ENCODE measurements at places on chromosomes 1 and 21. TPM values are rescaled to one million over a fixed set of nuclear protein-coding genes. Genes with fewer than 3 reads are reported as not detected.

- no peak for DNase-seq
Observed at GRCh38 chr1:237478842-237479241, 411.9 kb downstream of the ZP4 start.

GRCh38 chr1:3185896-3186525 is 117.0 kb downstream of the PRDM16 start:
- DNase-seq = no peak

Gene ESRRG
- 131 TPM for total RNA-seq

DNA sequence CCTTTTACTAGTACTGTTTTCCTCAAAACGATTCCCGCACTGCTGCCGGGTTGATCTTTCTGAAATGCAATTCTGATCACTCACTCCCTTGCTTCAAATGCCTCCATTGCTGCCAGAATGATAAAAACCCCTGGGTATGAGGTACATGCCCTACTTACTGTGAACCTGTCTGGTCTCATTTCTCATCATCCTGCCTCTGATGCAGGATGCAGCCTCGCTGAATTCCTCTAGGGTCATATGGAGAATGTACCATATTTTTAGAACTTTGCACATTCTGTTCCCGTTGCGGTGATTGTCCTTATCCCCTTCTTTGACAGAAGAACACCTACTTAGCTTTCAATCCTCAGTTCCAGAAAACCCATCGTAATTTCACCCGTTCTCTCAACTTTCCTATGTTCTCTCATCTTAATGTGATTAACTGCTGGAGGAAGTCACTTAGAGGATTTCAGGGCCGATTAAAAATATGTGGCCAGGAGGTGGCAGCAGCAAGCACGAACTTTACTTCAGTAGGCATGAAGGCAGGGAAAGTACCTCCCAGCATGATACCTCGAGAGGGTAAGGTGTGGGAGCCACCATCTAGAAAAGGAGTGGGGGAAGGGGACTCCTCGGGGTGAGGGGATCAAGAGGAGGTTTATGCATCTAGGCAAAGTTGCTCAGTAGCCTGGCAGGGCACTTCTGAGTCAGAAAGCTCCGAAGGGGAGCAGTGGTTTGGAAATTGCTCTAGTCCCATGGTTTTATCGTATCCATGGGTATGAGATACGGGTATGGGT is 361.5 kb upstream of the ZP4 start:
- DNase-seq = peak; percentile 7

DNA sequence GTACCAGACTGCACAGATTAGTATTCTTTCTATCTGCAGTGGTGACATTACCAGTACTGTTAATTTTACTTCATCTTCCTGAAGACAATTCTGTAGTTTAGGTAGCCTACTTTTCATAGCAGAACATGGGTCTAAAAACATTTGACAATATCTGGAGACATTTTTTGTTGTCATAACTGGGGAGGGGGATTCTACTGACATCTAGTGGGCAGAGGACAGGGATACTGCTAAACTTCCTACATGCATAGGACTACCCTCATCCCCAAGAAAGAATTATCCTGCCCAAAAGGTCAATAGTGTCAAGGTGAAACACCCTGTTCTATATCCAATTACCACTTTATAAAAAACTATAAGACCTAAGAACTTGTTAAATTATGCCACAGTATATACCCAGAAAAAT is 3.4 kb upstream of the ARHGAP29 start:
- no peak for DNase-seq

- peak; percentile 45 for DNase-seq
Observed at GRCh38 chr1:93576346-93576745, 105.3 kb downstream of the BCAR3 start.

Gene OLFML3
- 26.4 TPM for total RNA-seq

DNA sequence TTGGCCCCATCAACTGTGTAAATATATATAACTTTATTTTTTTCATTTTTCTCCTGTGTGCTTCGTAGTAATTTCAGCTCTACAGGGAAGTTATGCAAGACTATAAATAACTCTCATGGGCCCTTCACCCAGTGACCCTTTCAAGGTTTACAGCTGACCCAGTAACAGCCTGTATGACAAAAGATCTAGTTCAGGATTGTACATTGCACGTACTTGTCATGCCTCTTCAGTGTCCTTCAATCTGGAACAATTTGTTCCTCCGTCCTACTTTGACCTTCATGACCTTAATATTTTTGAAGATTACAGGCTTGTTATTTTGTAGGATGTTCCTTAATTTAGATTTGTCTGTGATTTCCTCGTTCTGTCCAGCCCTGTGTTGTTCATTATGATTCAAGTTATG is 40.5 kb downstream of the BRINP2 start:
- no peak for DNase-seq

GRCh38 chr1:181062836-181063428 is 25.6 kb upstream of the IER5 start:
- DNase-seq = no peak

- no peak for DNase-seq
Observed at GRCh38 chr1:41810446-41810845, 108.3 kb downstream of the HIVEP3 start.

GRCh38 chr1:244887281-244887680 is 22.9 kb upstream of the HNRNPU start:
- DNase-seq = no peak

DNA sequence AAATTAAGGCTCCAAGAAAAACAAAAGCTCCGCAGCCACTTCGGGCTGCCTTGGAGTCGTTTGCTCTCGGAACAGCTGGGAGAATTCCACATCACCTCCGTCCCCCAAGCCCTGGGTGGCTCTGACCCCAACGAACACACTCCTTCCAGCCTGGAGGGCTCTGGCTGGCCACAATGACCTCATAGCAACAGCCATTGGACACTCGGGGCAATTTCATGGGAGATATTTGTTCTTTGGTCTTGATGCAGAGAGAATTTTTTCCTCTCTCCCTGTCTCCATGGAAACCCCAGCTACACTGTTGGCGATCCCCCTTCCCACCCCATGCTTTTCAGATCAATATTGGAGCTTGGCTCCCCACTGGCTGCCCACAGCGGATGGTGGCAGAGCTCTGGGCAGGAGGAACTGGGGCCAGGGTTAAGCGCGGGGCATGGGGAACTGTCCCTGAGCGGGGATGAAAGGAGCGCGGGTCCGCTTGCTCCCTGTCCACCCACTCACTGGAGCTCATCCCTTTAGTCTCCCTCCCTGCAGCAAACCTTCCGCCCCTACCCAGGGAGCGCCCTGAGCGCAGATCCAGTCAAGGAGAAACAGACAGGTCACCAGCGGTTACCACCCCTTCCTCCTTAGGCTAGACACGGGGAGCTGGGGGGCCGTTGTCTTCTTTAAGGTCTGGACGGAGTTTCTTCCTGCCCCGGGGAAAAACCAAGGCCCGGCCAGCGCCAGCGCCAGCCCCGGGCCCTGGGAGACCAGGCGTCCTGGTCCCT is 1.2 kb downstream of the WNT4 start:
- DNase-seq = no peak

DNA sequence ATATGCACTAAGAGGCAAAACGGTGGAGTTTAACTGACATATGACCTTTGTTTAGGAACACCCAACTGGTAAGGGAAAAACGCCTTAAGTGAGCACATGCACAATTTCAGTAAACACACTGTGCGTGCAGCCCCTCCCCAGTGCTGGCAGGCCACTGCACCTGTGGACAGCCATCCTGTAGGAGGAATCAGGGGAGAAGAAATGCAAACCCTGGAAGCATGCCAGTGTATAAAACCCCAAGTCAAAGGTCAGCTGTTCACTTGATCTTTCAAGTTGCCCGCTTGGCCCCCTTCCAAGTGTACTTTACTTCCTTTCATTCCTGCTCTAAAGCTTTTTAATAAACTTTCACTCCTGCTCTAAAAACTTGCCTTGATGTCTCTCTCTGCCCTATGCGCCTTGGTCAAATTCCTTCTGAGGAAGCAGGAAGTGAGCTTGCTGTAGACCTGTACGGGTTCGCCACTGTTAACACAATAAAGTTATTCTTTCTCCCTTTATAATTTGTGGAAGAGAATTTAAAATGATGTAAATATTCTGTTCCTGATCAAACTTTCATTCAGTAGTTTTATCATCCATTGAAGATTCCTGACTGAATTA is 31.8 kb downstream of the USP25 start:
- DNase-seq = no peak
